ENCODE measurements at places on chromosomes 12 and 14.

GRCh38 chr14:38186216-38186615 is 21.5 kb upstream of the SSTR1 start:
- no peak for DNase-seq

DNA sequence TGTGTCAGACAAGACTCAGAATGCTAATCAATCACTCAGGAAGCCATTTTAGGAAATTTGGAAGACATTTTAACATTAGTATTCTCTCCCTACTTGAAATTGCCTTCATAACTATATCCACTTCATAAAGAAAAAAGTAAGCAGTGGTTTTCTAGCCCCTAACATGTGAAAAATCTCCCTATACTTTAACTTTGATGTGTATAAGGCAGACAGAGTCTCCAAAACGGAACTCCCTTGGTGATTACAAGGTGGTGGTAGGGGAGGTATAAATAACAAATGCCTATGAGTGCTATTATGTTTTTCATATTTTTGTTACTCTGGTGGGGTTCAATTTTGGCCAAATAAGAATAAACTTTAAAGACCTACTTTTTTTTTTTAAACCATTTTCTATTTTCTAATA is 300.3 kb downstream of the BTG1 start:
- DNase-seq = no peak

DNA sequence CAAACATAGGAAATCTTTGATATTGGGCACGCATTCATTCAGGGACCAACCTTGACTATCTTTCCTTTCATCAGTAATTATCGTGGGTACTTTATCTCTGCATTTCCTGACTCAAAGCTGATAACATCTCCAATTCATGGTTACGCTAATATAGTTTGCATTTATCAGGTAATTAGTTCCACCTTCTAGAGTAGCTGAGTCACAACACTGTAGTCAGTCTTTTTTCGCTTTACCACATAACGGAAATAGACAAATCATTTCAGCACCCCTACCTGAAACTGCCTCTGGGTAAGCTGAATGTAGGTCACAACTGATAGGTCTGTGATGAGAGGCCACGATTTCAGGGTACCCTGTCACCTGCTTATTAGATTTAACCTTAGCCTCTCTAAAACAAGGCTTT is 36.7 kb upstream of the IL22 start:
- no peak for DNase-seq

DNA sequence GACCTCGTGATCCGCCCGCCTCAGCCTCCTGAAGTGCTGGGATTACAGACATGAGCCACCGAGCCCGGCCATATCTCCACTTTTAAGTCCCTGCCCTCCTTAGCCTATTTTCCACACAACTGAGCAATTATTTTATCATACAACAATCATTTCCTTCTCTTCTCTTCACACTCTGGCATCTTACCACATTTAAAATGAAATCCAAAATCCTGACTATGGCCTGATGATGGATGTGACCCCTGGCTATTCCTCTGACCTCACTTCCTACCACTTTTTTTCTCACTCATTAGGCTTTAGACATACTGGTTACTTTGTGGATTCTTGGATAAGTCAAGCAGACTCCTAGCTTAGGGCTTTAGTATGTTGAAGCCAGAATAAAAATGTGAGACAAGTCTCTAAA is 21.9 kb upstream of the EID3 start:
- no peak for DNase-seq

DNA sequence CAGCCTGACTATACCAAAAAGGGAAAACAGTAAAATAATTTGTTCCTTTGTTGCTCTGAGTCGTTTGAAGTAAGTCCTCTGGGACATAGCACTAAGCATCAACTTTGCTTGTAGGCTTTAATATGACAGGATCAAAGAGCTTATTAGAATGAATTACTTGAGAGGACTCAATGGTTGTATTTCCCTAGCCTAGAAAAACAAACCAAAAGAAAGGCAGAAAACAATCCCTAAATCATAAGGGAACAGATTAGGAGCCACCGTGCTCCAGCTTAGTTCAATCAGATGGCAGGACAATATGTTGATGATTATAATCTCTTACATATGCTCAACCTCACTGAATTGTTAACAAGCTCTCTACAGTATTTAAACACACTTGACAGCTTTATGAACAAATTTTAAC is 988.4 kb downstream of the FLRT2 start:
- no peak for DNase-seq

GRCh38 chr14:58167891-58168290 is 15.9 kb upstream of the ARMH4 start:
- DNase-seq = no peak

DNA sequence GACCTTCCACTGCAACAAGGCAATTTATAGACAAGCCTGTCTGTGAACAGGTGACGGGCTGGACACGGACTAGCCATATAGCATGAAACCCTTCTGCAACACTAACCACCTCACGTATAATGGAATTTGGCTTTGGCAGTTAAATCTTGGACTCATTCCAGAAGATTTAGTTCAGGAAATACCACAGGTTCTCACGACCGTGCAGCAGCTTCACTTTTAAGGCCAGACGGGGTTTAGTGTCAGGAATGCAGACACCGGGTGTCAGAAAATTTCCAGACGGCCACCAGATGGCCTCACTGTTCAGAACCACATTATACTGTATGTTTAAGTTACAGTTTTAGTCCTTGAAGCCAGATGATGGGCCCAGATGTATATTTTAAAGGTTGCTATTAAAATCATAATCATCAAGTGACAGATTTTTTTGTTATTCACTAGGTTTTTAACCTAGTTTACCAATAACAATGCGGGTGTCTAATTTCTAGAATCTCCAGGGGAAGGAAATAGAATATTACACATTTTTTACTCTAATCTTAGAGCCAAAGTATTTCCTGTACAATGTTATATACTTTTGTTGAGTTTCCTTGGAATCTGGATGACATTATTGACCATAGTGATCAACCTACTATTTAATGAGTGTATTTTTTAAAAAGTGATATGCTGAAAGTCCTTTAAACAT is 90.5 kb upstream of the TMPO start:
- peak; percentile 37 for DNase-seq

DNA sequence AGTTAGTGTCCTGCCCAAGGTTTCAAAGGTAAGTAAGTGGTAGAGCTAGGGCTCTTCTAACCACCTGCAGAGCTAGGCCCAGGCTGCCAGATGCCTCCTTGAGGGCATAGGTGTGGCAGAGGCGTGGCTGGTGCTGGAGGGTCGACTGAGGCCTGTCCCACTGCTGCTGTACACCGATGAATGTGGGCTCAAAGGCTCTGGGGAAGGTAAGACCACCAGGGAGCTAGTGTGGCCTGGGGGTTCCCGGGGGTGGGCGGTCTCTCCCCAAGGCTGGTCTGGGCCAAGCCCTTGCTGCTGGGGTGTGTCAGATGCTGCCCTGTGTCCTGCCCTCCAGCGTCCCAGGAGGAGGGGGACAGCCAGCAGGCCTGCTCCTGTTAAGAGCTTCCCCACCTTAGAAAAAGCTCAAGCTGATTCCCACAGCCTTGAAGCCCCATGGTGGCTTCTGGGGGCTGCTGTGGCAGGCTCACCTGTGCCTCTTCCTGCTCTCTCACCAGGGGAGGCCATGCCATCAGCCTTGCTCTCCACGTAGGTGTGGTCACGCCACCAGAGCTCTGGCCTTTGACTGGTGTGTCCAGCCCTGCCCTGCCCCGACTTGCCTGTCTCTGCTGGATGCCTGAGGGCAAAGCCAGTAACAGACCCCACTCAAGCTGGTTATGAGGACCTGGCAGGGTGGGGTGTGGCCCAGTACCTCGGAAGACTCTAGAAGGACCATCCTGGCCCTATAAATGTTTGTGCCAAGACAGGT is 36.8 kb downstream of the SH2B3 start:
- no peak for DNase-seq

- no peak for DNase-seq
Observed at GRCh38 chr14:102772781-102773570, 4.3 kb upstream of the TRAF3 start.

- DNase-seq = no peak
Observed at GRCh38 chr14:99481745-99482099, 513 bp downstream of the CCNK start.

- no peak for DNase-seq
Observed at GRCh38 chr12:92470608-92471021, 232.2 kb upstream of the PLEKHG7 start.

- DNase-seq = peak; percentile 52
Observed at GRCh38 chr12:81758421-81759189, 545 bp downstream of the PPFIA2 start.

DNA sequence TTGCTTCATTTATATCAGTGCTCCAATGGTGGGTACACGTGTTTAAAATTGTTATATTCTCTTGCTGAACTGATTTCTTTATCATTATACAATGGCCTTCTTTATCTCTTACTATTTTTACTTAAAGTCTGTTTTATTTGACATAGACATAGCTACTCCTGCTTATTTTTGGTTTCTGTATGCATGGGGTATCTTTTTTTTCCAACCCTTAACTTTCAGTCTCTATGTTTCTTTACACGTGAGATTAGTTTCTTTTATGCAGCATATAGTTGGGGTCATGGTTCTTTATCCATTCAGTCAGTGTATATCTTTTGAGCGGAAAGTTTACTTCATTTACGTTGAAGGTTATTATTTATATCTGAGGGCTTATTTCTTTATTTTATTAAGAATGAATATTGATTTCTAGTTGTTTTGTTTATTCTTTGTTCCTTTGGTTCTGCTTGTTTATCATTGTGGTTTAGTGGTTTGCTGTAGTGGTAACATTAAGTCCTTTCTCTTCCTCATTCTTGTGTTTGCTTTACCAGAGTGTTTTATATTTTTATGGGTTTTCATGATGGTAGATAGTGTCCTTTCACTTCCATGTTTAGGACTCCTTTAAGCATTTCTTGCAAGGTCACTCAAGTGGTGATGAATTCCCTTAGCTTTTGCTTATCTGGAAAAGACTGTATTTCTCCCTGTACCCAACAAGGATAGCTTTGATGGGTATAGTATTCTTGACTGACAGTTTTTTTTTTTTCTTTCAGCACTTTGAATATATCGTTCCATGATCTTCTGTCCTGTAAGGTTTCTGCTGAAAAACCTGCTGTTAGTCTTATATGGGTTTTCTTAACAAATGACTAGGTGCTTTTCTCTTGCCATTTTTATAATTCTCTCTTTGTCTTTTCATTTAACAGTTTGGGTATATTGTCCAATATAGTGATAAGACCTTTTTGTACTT is 38.3 kb upstream of the FAR2 start:
- DNase-seq = no peak

DNA sequence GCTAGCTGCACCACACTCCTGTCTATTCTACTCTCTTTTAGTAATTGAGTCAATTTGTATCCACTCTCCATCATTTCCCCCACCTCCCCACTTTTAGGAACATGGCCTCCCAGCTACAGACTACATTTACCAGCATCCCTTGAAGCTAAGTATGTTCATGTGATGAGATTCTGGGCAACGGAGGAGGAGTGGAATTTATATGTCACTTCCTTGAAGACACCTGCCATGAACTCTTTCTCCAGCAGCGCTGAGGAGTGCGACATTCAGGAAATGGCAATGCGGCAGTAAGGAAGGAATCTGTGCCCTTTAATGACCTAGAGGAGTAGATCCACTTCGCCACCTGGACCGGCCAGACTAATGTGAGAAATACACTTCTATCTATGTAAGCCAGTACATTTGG is 243.7 kb upstream of the DIO2 start:
- no peak for DNase-seq

DNA sequence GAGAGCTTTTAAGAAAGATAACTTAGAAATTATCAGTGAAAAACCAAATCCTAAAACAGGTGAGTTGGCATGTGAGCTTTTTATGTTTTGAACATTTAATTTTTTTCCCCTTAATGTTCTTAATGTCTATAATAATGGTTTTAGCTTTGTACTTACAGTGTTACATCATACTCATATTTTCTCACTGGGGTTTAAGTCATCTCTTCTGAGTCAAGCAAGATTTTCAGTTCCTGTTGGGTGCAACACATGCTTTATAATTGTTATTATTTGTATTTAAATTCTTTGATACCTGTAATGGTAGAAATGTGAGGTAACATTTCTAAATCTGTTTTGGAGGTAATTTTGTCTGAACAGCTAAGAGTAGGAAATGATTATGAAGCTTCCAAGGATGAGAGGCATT is 113.0 kb downstream of the PLEKHA5 start:
- DNase-seq = no peak

- no peak for DNase-seq
Observed at GRCh38 chr12:130615861-130616345, 100.2 kb downstream of the RIMBP2 start.

DNA sequence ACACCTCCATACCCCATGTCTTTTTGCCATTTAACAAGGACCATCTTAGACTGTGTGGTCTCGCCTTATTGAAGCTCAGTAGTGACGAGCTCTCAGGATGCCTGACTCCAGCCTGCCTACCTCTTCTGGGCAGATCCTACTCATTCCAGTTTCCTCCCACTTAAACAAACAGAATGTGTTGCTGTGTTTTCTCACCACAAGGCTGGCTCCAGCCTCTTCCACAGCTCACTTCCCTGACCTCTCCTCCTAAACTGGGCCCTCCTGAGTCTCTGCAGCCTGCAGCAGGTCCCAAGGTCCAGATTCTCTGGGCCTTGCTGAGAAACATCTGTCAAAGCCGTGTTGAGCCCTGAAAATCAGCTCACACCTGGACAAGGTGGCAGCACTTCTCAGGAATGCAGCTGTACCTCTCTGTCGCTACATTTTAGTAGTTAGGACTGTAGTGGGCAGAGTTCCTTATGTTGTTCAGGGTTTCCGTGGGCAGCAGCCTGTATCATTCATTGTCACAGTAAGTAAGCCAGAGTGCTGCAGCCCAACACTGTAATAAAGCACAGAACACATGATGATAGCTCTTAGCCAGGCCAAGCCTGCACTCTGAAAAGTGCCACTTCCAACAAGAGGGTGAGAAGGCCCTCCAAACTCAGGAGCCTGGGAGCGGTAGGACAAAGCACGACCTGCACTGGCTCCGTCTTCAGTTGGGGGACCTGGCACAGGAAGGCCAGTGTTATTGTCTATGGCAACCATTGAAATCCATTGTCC is 68.5 kb downstream of the NKX2-1 start:
- DNase-seq = no peak

DNA sequence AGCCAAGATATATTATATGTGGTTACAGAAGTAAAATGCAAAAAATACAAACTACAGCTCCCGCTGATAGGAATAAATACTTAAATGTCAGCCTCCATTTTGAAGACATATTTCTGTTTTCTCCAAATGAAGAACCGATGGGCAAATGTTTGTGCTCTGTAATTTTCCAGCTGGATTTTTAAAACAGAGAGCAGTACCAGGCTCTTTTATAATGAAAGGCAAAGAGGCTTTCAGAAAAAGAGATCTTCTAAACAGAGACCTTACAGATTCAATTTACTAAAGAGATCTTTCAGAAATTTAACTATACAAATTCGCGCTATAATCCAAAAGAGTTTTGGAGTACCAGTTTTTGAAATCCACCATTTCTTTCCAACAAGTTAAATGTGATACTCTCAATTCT is 19.9 kb downstream of the MAP4K5 start:
- no peak for DNase-seq

GRCh38 chr12:2291182-2291832 is 238.5 kb downstream of the CACNA1C start:
- DNase-seq = no peak

DNA sequence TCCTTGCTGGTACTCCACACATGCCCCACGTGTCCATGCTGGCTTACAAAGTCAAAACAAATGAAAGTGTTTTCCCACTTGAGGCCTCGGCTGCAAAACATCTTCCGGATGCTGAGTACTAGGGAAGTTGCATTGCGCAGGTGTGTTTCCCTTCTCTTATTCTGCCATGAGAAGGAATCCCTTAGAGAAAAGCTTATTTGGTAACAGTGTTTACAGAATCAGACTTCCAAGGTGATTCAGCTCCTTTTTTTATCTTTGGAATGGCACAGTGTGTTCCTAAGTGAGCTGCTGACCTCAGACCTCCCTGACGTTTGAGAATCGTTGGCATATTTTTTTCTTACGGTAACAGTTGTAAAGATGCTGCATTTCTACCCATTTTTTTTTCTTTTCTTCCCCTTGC is 211.3 kb downstream of the ESR2 start:
- DNase-seq = no peak
